Transverse colon (tissue), 4 donors: ENCODE measurements at places on chromosomes 7 and 10. TPM values are rescaled to one million over a fixed set of nuclear protein-coding genes. Genes with fewer than 3 reads are reported as not detected.

The CHAT gene
- total RNA-seq, result 1.1 TPM

The FAM237B gene
- total RNA-seq, result not detected

The ZNF727 gene
- total RNA-seq, result not detected

The LRIT1 gene
- total RNA-seq, result not detected

The TACC2 gene
- total RNA-seq, result 93.8 TPM
